ENCODE measurements at places on chromosomes 16 and 17. TPM values are rescaled to one million over a fixed set of nuclear protein-coding genes. Genes with fewer than 3 reads are reported as not detected.

- DNase-seq: no peak
Observed at GRCh38 chr16:2585651-2586081, 47.8 kb downstream of the PDPK1 start.

GRCh38 chr17:54096216-54096615, 273.5 kb downstream of the KIF2B start:
- no peak for DNase-seq

- peak; percentile 68 for DNase-seq
Observed at GRCh38 chr16:3938843-3939624, 58.5 kb upstream of the CREBBP start.

- DNase-seq: no peak
Observed at GRCh38 chr17:55845385-55845784, 94.5 kb downstream of the PCTP start.

DNA sequence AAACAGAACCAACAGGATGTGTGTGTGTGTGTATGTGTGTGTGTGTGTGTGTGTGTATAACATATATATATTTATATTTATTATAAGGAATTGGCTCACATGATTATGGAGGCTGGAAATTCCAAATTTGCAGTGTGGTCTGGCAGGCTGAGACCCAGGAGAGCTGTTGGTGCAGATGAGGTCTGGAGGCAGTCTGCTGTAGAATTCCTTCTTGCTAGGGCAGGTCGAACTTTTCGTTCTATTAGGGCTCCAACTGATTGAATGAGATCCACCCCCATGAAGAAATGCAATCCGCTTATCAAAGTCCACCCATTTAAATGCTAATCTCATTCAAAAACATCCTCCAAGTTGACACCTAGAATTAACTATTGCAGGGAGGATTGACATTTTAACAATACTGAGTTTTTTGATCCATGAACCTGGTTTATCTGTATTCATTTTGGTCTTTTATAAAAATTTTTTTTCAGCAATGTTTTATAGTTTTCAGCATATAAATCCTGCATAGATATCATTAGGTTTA, 85.0 kb downstream of the CYLD start:
- DNase-seq: no peak

Gene CES5A
- not detected for total RNA-seq

- no peak for DNase-seq
Observed at GRCh38 chr16:62050793-62051192, 14.6 kb upstream of the CDH8 start.

DNA sequence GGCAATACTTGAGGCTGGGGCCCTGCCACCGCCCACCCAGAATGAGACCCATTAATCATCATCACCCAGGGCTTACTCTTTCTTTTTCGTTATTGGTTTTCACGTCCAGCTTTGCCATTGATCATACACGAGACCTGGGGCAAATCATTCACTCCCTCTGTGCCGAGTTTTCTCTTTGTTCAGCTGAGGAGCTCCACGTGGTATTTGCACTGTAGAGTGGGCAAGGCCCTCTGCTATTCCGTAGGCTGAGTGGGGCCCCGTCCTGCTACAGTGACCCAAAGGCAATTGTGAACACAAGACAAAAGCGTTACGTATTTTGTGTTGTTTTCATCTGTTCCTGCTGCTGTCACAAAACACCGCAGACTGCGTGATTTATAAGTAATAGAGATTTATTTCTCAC, 23.6 kb upstream of the CBX2 start:
- no peak for DNase-seq

Gene PLD6
- total RNA-seq: 1.6 TPM
